ENCODE measurements at places on chromosomes 2 and 18. TPM values are rescaled to one million over a fixed set of nuclear protein-coding genes. Genes with fewer than 3 reads are reported as not detected.
A peak's percentile ranks its signal among the peaks of the same experiment; 100 is the strongest.

DNA sequence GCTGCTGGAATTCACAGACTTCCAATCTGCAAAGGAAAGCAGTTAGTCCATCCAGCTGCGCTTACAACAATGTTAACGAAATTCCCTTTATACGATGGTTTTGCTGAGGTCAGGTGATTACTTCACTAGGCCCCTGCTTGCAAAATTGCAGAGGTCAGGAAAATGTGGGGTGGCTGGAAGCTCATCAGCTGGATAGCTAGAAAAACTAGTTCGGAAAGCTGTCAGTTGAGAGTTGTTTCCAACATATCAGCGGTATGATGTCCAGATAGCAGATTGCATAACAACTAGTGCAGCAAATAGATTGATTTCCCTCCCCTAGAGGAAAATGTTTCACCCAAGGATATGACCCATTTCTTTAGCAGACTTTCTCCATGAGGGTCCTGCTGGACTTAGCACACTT is 2021.1 kb upstream of the CELF4 start:
- no peaks in the 10 kb centered on the region for H3K36me3 ChIP-seq
- H3K27me3 ChIP-seq = no peaks in the 10 kb centered on the region
- no peak for DNase-seq
- H3K4me3 ChIP-seq = no peak overlapping the region
- H3K27ac ChIP-seq = no peak overlapping the region

HJURP gene
- 4.9 TPM for total RNA-seq

GRCh38 chr18:60892441-60892840 is 440.8 kb upstream of the CDH20 start:
- no peaks in the 10 kb centered on the region for H3K4me1 ChIP-seq
- no peaks in the 10 kb centered on the region for H3K27me3 ChIP-seq
- H3K27ac ChIP-seq = no peak overlapping the region
- no peak for DNase-seq

DNA sequence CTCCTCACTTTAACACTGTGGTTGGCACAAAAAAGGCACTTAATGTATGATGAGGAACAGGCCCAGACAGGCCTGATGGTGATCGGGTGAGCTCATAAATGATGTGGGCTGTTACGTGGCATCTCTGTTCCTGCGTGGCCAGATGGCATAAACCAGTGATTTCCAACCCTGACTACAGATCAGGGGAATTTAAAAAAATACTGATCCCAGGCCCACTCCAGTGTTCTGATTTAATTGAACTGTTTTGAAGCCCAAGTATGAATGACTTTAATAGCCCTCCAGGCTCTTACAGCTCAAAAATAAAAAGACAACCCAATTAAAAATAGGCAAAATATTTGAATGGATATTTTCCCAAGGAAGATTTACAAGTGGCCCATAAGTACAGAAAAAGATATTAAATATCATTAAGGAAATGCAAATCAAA is 48.2 kb downstream of the LIPG start:
- no peak overlapping the region for H3K27ac ChIP-seq
- no peaks in the 10 kb centered on the region for H3K27me3 ChIP-seq
- peaks cover 21% of the 10 kb centered on the region for H3K4me1 ChIP-seq
- H3K36me3 ChIP-seq = no peaks in the 10 kb centered on the region
- no peak for DNase-seq

CHRND gene
- total RNA-seq = 0.10 TPM

DNA sequence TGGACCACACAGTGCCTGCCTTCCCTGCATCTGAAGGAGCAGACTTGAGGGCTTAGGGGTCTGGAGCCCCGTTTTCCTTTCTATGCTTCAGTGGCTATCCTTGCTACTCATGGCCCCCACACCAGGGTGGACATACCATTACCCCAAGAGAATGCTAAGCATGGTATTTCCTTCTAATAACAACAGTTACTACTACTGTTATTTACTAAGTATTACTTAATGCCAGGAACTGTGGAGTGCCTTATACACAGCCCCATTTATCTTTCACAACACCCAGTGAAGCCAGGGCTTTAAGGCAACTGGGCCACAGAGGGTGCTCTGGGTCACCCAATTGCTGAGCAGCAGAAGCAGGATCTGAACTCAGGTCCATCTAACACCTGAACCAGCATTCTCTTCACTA is 5.8 kb upstream of the PAX8 start:
- peaks cover 27% of the 10 kb centered on the region for H3K4me1 ChIP-seq
- no peak for DNase-seq
- no peak overlapping the region for H3K27ac ChIP-seq
- no peaks in the 10 kb centered on the region for H3K36me3 ChIP-seq

MC4R gene
- 1.3 TPM for total RNA-seq

DNA sequence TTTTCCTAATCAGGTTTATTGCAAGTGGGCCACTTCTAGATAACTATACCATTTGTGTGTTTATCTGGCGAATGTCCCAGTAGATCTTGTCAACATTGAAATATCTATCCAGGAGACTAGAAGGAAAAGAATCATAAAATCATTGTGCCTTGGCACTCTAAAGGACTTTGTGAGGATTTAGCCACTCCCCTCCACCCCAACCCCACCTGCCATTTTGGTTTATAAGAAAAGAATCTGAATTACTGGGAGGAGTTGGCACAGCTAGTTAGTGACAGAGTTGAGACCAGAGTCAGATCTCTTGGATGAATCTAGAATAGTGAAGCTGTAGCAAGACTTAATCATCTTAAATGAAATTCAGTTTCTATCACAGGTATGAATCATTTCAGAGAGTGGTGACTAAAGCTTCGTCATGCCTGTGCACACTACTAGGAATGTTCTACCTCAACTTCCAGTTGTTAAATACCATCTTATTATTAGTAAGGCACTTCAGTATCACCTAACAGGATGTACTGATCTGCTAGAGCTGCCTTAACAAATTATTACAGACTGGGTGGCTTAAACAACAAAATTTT is 212.7 kb upstream of the SLC14A2 start:
- no peak overlapping the region for H3K4me3 ChIP-seq
- H3K27me3 ChIP-seq = no peaks in the 10 kb centered on the region
- DNase-seq = no peak
- H3K4me1 ChIP-seq = no peaks in the 10 kb centered on the region
- no peaks in the 10 kb centered on the region for H3K36me3 ChIP-seq

VWC2L gene
- 17.1 TPM for total RNA-seq

GRCh38 chr2:4803396-4803795 is 888.8 kb upstream of the SOX11 start:
- DNase-seq = no peak
- H3K27me3 ChIP-seq = no peaks in the 10 kb centered on the region
- H3K27ac ChIP-seq = no peak overlapping the region

DNA sequence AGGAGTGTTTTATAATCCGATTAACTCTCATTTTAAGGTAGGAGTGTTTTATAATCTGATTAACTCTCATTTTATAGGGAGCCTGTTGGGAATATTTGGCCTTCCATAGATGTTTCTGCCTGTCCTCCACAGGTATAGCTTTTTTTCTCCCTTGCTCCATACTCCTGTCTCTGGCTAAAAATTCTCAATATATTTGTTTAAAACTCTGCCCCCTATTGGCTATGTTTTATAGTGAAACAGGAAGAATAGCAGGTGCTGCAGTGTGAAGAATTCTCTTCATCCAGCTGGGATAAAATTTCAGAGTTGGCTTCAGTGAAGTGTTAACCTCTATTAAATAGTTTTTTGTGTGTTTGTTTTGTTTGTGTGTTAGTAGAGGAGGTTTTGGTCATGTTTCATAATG is 1046.0 kb upstream of the TMEFF2 start:
- H3K27ac ChIP-seq = no peak overlapping the region
- no peak for DNase-seq
- no peak overlapping the region for H3K4me3 ChIP-seq
- no peaks in the 10 kb centered on the region for H3K4me1 ChIP-seq

GRCh38 chr2:226247289-226248275 is 552.0 kb downstream of the IRS1 start:
- H3K27me3 ChIP-seq = no peaks in the 10 kb centered on the region
- no peak for DNase-seq
- no peaks in the 10 kb centered on the region for H3K4me1 ChIP-seq
- H3K4me3 ChIP-seq = no peak overlapping the region
- no peaks in the 10 kb centered on the region for H3K36me3 ChIP-seq

ABCB6 gene
- total RNA-seq = 47.2 TPM

GCG gene
- not detected for total RNA-seq

DNA sequence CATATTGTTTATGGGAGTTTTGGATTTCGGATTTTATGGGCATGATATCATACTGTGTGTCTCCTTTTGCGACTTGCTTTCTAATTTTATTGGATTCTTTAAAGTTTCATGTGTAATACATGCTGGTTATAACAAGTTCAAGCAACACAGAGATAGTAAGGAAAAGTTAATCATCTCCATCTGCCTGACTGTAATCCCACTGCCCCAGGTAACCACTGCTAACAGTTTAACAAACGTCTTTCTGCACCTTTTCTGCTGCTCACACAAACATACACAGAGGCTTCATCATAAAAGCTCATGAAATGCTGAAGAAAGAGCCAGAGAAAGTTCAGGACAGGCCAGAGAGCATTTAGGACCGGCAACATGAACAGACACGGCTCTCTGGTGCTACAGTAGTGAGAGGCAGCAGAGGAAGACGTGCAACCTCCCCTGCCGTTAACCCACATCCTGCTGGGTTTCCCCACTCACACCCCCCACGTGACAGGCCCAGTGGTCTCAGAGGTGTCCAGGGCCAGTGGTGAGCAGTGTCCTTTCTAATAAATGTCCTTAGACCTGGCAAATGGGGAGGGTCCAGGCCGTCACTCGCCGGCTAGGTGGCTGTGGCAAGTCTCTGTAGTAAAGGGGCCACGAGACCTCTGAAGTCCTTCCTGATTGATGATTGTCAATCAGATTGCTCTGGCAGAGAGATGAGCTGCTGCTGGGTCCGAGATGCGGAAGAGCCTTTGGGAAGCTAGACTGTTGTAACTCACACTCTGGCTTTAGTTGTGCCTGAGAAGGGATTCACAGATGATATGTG is 43.0 kb upstream of the SLC1A4 start:
- DNase-seq = no peak
- no peaks in the 10 kb centered on the region for H3K36me3 ChIP-seq
- H3K27ac ChIP-seq = no peak overlapping the region
- H3K27me3 ChIP-seq = peaks cover 2% of the 10 kb centered on the region
- H3K4me3 ChIP-seq = no peak overlapping the region
- peaks cover 41% of the 10 kb centered on the region for H3K4me1 ChIP-seq

DNA sequence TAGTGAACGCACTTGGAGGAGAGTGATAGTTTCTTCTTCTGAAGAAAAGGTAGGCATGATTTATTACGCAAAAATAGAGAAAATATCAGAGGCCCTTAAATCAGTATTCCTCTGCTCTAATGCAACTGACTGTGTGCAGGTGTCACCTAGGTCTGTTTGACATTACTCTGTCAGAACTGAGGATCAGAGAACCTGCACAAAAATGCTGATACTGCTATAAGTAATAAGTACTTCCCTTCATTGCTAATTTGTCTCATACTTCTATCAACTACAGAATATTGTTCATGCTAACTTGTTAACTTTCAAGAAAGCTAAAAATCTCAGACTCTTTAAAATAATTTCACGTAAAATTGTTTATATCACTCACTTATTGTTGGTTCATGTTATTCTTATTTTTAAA is 358.5 kb downstream of the ZNF804A start:
- no peak overlapping the region for H3K27ac ChIP-seq
- DNase-seq = no peak
- H3K4me1 ChIP-seq = no peaks in the 10 kb centered on the region
- no peaks in the 10 kb centered on the region for H3K27me3 ChIP-seq
- no peaks in the 10 kb centered on the region for H3K36me3 ChIP-seq

GRCh38 chr2:14533131-14533757 is 99.3 kb upstream of the LRATD1 start:
- no peaks in the 10 kb centered on the region for H3K27me3 ChIP-seq
- H3K4me3 ChIP-seq = no peak overlapping the region
- DNase-seq = no peak
- H3K36me3 ChIP-seq = no peaks in the 10 kb centered on the region
- no peaks in the 10 kb centered on the region for H3K4me1 ChIP-seq

GRCh38 chr2:196241175-196241574 is 69.8 kb upstream of the STK17B start:
- H3K36me3 ChIP-seq = peaks cover 3% of the 10 kb centered on the region
- no peak overlapping the region for H3K27ac ChIP-seq
- H3K4me3 ChIP-seq = no peak overlapping the region
- no peak for DNase-seq

CD302 gene
- 21.9 TPM for total RNA-seq

ZBTB7C gene
- 15.7 TPM for total RNA-seq

GRCh38 chr18:48589797-48590519 is 51.1 kb downstream of the CTIF start:
- no peaks in the 10 kb centered on the region for H3K27me3 ChIP-seq
- H3K36me3 ChIP-seq = peaks cover 8% of the 10 kb centered on the region
- H3K4me1 ChIP-seq = peaks cover 45% of the 10 kb centered on the region
- DNase-seq = no peak
- H3K4me3 ChIP-seq = no peak overlapping the region

DNA sequence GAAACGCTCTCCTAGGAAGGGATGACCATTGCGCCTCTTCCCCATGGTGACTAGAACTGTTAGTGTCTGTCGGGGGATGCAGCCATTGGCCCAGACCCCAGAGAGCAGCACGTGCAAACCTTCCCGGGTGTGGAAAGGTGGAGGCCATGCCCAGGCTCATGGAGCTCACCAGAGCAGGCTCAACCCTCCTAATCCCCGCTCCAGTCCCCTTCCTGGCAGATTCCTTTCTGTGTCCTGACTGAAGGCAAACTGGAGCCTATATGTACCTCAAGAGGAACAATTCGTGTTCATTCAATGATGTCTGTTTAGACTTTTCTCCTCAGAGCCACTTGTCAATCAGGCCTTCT is 94.4 kb downstream of the RHOB start:
- no peaks in the 10 kb centered on the region for H3K27me3 ChIP-seq
- peaks cover 43% of the 10 kb centered on the region for H3K4me1 ChIP-seq
- no peak overlapping the region for H3K27ac ChIP-seq
- no peak for DNase-seq

GRCh38 chr2:105396254-105397024 is 2.4 kb downstream of the FHL2 start:
- H3K4me1 ChIP-seq = peaks cover 13% of the 10 kb centered on the region
- H3K36me3 ChIP-seq = no peaks in the 10 kb centered on the region
- no peak overlapping the region for H3K4me3 ChIP-seq
- peaks cover 15% of the 10 kb centered on the region for H3K27me3 ChIP-seq

RAB6C gene
- 0.44 TPM for total RNA-seq

GRCh38 chr2:46780411-46780800 is 135.2 kb downstream of the MCFD2 start:
- peaks cover 22% of the 10 kb centered on the region for H3K4me1 ChIP-seq
- H3K36me3 ChIP-seq = no peaks in the 10 kb centered on the region
- DNase-seq = no peak
- H3K27me3 ChIP-seq = no peaks in the 10 kb centered on the region
- H3K27ac ChIP-seq = no peak overlapping the region

ABCG5 gene
- 0.10 TPM for total RNA-seq

DNA sequence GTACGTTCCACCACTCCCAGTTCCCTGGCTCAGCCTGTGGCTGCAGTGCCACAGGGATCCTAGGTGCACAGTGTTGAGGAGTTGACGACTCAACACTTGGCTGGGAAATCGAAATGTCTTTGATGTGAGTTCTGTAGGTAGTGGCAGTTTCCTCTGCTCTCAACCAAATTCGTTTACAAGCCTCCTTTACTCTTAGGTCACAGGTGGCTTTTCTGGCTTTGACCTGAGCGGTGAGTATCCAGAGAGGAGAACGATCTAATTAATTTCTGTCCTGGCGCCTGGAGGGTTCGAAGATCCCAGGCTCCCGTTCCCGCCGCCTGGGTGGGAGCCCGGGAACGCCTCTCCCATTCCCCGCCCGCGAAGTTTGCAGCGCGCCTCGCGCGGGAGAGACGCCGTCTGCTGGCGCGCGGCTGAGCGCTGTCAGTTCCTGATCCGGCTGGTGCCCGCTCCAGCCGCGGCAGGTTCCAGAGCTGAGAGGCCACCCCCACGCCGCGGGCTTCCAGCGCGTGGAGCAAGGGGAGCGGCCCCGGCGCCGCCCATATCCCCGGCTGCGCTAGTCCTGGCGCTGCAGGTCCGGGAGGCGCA is at the start of gene LAMA3:
Gene LAMA3, plus strand, starts transcription at position 423 of the 585 bp plus-strand sequence. CDS start 231 bp downstream, outside the sequence.
- peak within 1 kb of the TSS; percentile 34 for H3K4me3 ChIP-seq
- H3K27me3 ChIP-seq = peaks cover 29% of the 10 kb centered on the region
- H3K4me1 ChIP-seq = peaks cover 18% of the 10 kb centered on the region

TNFAIP6 gene
- 2.9 TPM for total RNA-seq

All from spinal cord (tissue), 10 donors.